Fibroblast of gingiva (primary cell): ENCODE measurements at places on chromosomes 7 and 10.

DNA sequence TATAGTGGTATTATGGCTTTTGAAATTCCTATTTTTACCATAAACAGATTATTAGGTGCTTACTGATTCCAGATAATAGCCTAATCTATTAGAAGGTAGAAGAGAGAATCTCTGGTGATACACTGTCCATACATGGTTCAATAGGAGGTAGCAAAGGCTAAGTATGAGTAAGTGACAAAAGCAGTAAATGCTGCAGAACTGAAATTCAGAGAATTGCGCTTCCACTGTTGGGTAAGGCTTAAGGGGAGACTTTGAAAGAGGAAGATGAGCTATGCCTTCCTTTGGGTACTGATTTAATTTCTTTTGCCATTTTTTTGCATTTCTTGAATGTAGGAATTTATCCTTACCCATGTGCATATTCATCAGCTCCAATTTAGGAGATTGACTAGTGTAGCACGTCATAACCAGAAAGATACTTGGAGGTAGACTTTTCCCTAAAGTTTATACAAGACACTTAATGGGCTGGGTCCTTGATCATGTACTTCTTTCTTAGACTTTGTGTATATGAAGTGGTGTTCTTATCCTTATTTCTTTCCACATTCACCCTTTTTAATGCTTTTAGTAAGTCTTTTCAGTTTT, 15.3 kb downstream of the MKLN1 start:
- DNase-seq, result no peak

- no peak for DNase-seq
Measured at GRCh38 chr7:105006367-105007136, 7.5 kb upstream of the KMT2E start.

DNA sequence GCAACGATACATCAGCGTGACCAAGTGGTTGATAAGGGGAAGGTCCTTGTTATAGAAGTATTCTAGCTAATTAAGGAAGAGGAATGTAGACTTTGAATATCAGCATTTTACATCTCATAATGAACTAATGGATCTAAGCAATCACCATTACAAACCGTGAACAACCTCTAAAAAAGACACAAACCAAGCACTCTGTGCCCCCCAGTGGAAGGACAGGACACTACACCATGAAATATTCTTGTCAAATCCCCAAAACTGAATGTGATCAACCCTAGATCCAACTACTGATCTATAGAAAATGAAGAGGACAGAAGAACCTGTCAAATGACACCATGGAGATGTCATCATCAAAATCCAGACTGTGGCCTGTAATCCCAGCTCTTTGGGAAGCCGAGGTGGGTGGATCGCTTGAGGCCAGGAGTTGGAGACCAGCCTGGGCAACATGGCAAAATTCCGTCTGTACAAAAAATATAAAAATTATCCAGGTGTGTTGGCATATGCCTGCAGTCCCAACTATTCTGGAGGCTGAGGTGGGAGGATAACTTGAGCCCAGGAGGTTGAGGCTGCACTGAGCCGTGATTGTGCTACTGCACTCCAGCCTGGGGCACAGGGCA, 111.3 kb upstream of the CARD11 start:
- peak; percentile 10 for DNase-seq

- no peak for DNase-seq
Measured at GRCh38 chr10:96513305-96513697, 425 bp downstream of the TLL2 start.

DNA sequence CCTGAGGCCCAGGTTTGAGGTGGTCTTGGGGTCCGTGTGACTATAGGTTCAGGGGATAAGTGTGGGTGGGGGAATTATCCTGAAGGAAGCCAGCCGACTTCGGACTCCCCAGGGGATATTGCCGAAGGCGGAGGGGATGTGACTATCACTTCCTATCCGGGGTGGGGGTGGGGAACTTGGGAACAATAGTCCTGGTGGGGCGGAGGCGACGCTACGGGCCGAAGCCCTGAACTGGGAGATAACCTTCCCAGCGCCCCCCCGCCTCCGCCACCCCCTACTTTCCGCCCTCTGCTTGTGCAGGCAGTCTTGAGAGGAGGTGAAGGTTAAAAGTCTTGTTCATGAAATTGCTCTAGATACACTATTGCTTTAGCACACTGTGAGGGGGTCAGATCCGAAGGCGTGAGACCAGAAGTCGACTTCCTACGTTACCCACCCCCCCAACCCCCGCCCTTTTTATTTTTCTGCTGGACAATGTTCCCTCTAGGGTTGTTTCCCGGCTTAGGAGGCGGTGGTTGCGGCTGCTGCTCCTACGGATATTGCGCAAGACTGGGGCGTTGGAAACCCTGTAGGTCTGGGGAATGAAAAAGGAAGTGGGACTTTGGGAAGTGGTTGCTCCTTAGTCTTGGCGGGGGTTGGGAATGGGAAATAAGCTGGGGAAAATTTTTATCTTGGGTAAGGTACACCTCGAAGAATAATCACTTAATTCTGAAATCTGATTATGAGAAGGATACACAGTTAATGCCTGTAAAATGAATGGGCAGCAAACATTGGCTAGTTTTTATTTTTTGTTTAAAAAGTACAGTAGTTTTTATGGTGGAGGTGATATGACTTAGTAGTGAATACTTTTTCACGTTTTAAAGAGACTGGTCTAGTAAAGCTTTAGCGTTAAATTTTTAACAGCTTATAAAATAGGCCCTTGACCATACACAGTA, 1.5 kb downstream of the PTPN12 start:
- peak; percentile 90 for DNase-seq

- no peak for DNase-seq
Measured at GRCh38 chr10:85658518-85658917, 708.1 kb downstream of the GRID1 start.

GRCh38 chr10:3969876-3970666, 185.1 kb upstream of the KLF6 start:
- DNase-seq, result no peak

GRCh38 chr10:71582506-71583475, 136.8 kb downstream of the C10orf105 start:
- DNase-seq, result no peak

DNA sequence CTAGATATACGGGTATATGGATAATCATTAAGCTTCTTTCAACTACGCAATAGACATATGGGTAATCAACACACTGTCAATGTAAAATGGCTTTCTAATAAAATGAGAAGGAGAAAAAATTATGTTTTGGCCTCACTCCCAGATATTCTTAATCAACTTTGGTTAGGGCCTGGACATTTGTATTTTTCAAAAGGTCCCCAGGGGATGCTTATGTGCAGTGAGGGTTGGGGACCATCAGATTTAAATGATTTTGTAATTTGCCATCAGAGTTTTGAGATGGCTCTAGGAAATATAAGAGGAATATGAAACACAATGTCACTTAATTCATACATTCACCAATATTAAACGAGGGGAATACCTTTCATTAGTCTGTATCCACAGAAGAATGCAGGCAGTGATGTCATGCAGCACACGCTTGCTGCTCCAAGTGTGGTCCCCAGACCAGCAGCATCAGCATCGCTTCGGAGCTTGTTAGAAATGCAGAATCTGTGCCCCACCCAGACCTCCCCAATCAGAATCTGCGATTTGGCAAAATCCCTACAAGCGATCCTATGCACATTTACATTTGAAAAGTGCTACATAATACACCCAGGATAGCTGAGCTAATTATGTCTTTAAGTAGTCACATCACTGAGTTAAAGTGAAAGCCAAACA, 75.1 kb downstream of the INHBA start:
- DNase-seq, result no peak

GRCh38 chr10:98405422-98405821, 9.6 kb downstream of the PYROXD2 start:
- DNase-seq, result no peak

DNA sequence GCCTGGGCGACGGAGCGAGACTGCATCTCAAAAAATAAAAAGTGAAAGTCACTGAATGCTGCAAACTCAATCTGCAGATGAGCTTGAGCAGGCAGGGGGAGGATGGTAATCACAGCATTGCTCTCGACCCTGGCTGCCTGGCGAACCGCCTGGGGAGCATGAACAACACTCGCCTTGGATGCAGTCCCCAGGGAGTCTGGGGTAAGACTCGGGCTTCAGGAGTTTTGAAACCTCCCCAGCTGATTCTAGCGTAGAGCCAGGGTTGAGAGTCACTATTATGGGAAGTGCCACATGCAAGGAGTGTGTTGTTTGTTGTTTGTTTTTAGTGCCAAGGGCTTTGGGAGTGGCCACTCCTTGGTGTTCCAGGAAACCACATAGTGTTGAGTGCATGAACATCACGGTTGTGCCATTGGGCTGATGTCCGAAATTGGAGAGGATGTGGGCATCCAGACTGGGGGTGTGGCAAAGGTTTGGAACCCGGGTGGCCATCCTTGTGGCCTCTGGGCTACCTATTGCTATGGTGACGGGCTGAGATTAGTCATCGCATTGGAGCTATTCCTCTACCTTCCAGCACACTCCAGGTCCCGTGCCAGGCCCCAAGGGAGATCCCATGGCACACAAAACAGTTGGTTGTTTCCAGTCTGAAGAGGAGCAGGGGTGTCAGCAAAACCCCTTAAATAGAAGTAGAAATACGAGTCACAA, 92.6 kb downstream of the RGS10 start:
- DNase-seq, result peak; percentile 99

DNA sequence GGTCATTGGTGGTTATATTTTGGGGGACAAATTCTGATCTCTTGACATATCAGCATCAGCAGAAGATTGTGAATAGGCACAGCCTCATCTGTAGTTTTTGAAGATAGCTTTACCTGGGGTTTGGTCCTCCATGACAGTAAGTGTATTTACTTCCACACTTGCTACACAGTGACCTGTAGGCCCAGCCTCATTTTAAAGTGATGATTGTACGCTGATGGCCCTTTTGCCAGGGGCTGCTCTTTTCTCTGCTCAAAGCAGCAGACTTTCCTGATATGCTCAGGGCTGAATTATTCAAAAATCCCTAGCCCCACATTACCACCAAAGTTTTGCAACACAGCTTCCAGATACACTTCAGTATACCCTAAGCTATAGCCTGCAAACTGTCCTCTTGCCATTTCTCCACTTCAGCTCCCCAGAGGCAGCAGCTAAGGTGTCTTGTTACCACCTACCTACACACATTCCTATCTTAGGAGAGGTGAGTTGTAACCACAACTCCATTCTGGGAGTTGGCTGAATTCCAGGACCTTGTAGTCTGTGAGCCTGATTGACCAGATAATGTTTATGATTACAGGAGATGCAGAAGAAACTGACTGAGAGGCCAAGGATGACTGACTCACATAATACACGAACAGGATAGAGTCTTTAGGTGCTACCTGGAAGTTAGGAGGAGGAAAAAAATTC, 6.0 kb downstream of the ASB4 start:
- DNase-seq, result no peak

- no peak for DNase-seq
Measured at GRCh38 chr7:125061776-125062397, 132.3 kb upstream of the POT1 start.

DNA sequence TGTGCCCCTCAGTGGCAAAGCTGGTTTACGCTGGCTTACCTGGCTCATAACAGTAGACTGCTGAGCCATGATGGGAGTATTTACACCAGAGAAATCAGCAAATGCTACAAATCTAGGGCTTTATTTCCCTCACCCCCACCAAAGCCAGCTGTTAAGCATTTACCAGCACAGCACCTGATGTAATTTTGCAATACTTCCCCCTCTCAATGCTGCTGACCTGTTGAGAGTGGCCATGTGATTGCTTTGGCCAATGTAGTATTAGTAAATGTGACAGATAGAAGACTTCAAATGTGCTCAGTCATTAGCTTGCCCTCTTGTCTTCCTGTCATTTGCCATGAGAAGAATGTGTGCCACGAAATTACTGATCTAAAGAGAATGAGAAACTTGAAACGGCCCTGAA, 46.6 kb downstream of the HERPUD2 start:
- no peak for DNase-seq

GRCh38 chr10:5775685-5776084, 37.5 kb downstream of the GDI2 start:
- DNase-seq, result no peak

DNA sequence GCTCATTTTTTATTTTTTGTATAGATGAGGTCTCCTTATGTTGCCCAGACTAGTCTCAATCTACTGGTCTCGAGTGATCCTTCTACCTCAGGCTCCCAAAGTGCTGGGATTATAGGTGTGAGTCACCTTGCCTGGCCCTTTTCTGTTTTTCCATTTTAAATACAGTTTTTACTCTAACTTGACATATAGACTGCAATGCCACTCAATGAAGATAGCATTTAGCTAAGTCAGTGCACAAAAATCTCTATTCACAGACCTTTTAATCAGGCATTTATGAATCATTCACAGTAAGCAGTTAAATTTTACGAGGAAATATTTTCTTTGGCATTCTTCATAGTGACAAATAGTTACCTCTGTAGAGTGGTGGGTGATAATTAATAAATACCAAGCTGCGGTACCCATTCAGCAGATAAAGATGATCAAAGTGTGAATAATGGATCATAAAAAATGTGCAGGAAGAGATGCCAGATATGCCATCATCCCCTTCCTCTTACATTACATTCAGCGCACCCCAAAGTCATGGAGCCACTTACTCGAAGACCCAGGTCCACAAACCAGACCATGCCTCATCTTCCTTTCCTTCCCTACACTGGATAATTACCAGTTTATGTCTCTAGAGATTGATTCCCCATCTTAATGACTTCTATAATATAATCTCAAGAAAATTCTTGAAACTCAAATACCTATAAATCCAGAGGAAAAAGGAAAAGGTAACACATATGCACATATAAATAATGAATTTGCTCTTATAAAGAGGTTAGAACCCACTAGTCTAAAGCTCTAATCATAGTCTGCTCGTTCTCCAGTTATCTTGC, 56.0 kb downstream of the UBE2H start:
- no peak for DNase-seq

- peak; percentile 83 for DNase-seq
Measured at GRCh38 chr10:88553116-88553752, 29.9 kb downstream of the RNLS start.

DNA sequence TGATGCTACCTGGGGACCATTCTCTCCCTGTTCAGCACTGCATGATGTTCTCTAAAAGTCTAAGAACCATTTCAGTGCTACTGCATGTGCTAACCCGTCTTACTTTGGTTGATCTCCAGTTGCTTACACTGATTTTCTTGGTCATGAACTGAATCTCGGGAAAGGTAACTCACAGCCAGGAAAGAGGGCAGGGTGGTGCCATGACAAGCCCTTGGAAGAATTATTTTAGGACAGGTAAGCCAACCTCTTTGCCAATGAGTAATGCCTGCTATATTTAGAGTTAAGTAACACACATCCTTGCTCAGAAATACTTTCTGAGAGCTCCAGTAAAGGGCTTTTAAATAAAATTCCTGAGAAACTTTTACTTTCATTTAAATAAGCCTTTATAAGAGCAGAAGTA, 126.7 kb downstream of the ARL4A start:
- no peak for DNase-seq

- DNase-seq, result no peak
Measured at GRCh38 chr10:48696535-48696873, 11.8 kb downstream of the WDFY4 start.
